NCI-H1417 treated with DMSO at 0.1 percent for 48 hours (cell line): ENCODE measurements at places on chromosomes 4 and X.

DNA sequence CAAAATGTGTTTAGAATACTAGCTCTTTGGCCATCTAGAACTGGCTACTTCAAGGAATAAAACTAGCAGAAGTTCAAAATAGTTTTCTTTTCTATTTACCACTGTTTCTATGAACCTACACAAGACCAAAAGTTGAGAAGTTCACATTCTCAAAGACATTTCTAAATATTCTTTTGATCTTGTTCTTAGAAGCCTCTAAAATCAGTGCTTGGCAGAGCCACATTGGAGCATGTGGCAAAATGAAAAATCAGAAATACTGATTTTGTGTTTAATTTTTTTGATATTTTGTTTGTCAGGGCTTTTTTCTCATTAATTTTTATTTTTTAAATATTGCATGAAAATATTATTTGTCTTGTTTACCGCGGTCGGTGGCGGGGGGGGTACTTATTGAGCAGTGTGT, 853.8 kb upstream of the INTU start:
- no peak for DNase-seq

- no peak for DNase-seq
These were observed 211.2 kb downstream of the NSUN7 start for GRCh38 chr4:40960941-40961340.

GRCh38 chrX:8044947-8045346, 117.7 kb upstream of the PNPLA4 start:
- no peak for DNase-seq

DNA sequence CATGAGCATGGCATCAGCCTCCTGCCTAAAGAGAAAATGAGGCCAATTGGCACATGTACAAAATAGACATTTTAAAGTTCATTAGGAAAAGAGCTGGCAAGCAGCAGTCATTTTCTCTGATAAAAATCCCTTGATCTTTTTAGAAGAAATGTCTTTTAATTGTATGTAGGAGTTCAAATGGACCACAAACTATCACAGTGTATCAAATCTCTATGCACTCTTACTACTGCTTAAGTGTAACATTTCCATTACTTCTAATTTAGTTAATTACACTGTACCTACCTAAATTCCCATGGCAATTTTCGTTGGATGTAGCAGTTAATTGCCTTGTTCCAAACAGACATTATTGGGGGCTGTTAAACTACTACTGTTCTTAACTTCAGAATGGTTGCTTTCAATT, 233.7 kb upstream of the TECRL start:
- DNase-seq = no peak

DNA sequence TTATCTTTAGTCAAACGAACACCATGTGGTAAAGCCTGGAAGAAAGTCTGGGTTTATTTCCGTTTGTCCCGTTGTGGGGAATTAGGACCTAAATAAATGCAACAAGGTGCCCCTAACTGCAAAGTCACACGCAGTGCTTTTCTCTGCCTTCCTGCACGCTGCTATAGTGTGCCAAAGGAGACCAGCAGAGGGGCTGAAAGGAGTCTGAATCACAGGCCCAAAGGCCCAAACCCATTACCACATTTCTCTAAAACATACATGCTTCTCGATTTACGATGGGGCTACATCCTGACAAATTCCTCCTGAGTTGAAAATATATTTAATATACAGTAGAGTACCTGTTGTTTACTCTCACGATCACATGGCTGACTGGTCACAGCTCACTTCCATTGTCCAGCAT, 4.5 kb downstream of the VEGFC start:
- DNase-seq = no peak

- no peak for DNase-seq
These were observed 129.0 kb upstream of the MAMLD1 start for GRCh38 chrX:150234126-150234525.

GRCh38 chr4:52572936-52573485, 86.1 kb downstream of the USP46 start:
- no peak for DNase-seq

- no peak for DNase-seq
These were observed 136.0 kb upstream of the NPY2R start for GRCh38 chr4:155072417-155072816.

GRCh38 chr4:5478697-5479096, 229.7 kb downstream of the EVC2 start:
- no peak for DNase-seq

DNA sequence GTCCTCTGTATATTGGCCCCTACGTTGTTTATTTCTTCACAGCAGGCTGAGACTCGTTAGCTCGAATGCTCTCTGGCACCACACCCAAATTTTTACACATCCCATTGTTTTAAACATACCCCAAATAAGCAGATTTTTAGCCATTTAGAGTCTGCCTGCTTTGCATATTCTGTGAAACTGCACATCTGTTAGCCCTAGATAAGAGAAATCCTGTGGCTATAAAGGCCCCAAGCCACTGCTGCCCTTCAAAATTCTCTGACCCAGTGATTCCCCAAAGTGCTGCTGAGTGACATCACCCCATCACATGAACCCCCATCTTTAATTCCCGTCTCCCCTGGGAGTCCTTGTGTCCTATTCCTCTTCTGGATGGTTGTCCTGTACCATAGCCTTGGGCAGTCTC, 20.8 kb downstream of the TEX13C start:
- DNase-seq = no peak

DNA sequence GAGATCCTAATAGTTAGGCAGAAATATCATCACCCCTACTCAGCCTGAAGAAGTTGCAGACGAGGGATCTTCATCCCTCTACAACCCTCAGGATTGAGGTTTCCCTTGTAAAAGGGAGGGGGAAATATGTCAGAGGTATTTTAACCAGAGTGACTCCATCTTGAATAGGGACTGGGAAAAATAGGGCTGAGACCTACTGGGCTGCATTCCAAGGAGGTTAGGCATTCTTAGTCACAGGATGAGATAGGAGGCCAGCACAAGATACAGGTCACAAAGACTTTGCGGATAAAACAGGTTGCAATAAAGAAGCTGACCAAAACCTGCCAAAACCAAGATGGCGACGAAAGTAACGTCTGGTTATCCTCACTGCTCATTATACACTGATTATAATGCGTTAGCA, 17.5 kb downstream of the IL13RA2 start:
- DNase-seq = no peak

DNA sequence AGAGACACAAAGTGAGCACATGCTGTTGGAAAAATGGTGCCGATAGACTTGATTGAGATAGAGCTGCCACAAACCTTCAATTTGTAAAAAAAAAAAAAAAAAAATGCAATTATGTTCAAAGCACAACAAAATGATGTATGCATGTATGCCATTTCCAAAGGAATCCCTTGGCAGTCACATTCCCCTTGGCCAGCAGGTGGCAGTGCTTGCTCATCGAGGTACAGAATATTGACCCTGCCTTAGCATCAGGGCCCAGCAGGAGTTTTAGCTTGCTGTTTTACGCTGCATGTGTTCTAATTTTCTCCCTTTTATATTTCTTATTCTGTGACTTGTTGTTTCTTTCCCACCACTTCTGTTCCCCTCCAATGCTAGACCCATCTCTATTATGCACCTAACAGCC, 34.5 kb upstream of the CYBB start:
- peak; percentile 43 for DNase-seq

DNA sequence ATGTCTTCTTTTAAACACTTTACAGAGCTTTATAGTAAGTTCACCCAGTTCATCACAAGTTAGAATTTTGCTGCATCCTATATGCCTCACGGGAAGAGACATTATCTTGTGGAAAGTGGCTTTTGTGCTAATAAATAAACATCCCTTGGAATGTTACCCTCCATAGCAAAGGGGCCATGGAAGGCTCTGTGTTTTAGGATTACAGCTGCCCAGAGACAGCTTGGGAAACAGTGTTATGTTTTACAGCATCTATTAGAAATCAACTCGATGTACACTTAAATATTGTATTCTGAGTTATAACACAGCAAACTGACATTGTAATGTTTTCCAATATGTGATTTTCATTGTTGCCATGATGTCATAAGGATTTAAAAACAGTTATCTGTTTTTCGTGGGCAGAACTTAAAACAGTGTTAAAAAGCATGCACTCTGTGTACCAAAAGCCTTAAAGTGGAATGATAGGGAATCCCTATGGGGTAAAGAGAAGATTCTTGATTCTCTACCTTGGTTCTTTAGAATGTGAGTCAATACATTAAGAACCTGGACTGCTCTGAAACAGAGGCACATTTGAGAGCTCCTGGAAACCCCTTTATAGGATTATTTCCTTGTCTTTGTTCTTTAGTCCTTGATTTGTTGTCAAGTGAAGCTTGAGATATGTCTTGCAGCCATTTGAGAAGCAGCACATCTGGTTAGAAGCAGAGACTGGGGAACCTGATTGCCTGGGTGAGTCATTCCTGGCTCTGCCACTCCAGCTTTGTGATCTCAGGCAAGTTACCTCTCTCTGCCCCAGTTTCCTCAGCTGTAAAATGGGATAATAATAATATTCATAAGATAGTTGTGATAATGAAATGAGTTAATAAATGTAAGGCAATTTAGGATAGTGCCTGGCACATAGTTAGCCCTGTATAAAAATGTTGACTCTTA, 41.6 kb downstream of the ARHGAP10 start:
- no peak for DNase-seq

GRCh38 chr4:1259966-1260365, 11.0 kb upstream of the CTBP1 start:
- DNase-seq = no peak

DNA sequence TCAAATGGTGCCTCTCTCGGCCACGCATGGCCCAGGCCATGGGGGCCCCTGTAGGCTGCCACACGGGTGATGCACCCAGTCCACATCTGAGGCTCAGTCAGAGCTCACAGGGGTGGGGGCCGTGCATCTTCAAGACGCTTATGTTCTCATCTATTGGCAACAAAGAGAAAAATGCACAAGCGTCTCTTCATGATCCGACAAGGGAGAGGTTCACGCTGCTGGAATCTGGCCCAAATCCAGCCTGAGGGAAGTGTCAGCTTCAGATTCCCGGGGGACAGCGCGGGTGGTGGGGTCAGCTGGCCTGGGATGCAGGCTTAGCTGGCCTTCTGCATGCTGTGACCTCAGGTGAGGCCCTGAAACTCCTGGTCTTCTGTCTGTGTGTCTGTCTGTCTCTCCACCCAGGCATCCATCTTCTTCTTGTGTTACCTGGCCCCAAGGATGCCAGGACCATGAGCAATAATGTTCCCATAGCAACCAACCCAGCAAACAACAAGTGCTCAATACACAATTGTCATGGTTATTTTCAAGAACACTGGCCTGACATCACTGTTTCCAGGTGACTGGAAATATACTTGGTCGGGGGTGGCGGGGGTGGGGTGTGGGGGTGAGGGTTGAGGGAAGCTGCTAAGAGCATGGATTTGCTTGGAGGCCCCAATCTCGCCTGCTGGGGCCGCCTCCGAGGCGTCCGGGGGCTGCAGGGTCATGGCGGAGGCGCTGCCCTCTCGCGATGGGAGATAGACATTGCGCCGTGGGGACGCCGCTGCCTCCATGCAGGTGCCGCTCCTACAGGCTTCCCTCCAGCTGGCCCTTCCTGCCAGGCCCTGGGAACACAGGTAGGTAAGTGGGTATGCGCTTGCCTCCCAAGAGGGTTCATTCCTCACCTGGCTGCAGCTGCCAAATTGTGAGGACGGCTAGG, 48.3 kb downstream of the ABLIM2 start:
- no peak for DNase-seq

GRCh38 chr4:151882072-151882803, 121.4 kb upstream of the GATB start:
- no peak for DNase-seq

DNA sequence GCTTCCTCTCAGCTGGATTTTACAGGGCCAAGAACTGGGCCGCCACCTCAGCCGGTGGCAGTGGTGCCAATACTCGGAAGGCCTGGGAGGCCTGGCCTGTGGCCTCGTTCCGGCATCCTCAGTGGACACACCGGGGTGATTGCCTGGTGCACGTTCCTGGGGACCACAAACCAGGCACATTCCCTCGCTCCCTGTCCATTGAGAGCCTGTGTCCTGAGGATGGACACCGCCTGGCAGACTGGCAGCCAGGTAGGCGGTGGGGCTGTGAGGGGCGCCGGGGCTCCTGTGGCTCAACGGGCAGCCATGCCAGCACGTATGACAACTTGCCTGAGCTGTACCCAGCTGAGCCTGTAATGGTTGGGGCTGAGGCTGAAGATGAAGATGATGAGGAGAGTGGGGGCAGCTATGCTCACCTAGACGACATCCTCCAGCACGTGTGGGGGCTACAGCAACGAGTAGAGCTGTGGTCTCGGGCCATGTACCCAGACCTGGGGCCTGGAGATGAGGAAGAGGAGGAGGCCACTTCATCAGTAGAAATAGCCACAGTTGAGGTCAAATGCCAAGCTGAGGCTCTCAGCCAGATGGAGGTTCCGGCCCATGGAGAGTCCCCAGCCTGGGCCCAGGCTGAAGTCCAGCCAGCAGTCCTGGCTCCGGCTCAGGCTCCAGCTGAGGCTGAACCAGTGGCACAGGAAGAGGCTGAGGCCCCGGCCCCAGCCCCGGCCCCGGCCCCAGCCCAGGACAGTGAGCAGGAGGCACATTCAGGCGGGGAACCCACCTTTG, 70.4 kb downstream of the STARD8 start:
- DNase-seq = no peak

DNA sequence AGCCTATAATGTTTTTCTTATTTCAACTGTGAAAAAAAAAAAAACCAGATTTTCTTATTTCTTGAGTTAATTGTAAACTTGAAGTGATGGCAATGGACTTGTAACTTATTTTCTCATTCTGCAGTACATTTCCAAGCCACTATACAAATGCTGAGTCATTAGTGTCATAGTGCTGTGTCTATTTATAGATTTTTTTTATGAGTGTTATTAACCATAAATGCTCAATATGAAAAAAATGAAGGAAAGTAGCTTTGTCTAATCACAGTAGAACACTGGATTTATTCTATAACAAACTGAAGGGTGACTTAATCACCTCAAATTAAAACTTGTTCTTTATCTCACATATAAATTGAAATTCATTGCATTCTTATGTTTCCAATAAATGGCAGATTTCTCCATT, 718.6 kb downstream of the CCSER1 start:
- no peak for DNase-seq

GRCh38 chr4:8280158-8280875, 10.8 kb downstream of the HTRA3 start:
- DNase-seq = no peak
